ENCODE measurements at places on chromosomes 1 and 21.

DNA sequence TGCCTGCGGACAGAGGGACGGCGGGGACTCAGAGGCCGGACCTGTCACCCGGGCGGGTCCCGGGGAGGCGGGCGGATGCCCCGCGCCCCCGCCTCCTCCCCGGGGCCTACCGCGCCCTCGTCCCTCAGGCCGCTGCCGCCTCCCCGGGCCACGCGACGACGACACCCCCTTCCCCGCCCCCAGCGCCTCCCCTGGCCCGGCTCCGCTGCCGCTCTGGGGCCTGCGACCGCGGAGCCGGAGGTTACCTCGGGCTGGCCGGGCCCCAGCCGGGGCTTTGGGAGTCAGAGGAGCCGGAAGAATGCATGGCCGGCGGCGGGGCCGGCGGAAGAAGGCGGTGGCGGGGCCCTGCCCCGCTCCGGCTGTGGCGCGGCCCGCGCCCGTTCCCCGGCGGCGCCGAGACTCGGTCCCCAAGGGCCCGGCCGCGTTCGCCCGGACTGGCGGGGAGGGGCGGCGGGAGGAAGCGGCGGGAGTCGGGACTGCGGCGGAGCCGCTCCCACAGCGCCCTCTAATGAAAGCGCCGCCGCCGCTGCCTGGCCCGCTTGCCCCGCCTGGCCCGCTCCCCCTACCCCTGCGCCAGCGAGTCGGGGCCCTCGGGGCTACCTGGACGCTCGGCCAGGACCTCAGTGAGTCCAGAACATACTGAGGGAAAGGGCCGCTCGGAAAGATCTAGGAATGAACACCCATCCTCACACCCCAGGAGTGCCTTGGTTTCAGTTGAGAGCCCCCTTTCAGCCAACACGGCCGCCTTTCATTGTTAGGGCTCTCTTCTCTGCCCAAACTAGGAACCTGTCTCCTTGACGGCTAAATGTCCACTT lies at the start of gene LPGAT1:
LPGAT1 (minus strand) TSS at position 436 of the 815 bp plus-strand sequence. CDS start 1,467 bp downstream, outside the sequence.
- peak; percentile 92 for DNase-seq

DNA sequence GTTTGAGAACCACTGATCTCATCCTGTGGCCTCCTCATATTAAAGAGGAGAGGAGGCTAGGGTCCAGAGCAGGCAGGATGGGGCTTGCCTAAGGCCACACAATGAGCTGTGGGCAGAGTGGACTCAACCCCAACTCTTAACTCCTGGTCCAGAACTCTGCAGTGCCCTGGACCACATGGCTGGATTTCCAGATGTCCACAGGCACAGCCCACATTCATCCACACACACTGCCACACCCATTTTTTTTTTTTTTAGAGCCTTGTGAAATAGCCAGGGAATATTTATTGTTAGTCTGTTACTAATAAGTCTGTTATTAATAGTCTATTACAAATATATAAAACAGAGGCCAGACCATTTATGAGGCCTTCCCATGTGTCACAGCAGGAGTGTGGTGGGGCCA lies 192.2 kb downstream of the TRABD2B start:
- DNase-seq = no peak

DNA sequence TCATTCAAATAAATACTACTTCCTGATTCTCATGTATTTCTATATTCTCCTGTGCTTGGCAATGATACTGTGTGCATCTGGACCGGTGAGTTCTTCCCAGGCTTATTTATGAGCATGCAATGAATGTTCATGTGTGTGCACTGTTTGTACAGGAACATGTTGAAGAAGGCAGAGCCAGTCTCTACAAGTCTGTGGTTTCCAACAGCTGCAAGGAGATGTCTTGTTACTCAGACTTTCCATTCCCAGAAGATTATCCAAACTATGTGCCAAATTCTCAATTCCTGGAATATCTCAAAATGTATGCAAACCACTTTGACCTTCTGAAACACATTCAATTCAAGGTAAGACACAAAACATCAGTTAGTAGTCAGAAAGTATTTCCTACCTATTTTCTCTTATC lies 19.1 kb downstream of the FMO1 start:
- no peak for DNase-seq

- DNase-seq = no peak
Measured at GRCh38 chr21:41966041-41966833, 12.4 kb upstream of the C2CD2 start.

- no peak for DNase-seq
Measured at GRCh38 chr1:100860397-100860991, 34.1 kb downstream of the EXTL2 start.

DNA sequence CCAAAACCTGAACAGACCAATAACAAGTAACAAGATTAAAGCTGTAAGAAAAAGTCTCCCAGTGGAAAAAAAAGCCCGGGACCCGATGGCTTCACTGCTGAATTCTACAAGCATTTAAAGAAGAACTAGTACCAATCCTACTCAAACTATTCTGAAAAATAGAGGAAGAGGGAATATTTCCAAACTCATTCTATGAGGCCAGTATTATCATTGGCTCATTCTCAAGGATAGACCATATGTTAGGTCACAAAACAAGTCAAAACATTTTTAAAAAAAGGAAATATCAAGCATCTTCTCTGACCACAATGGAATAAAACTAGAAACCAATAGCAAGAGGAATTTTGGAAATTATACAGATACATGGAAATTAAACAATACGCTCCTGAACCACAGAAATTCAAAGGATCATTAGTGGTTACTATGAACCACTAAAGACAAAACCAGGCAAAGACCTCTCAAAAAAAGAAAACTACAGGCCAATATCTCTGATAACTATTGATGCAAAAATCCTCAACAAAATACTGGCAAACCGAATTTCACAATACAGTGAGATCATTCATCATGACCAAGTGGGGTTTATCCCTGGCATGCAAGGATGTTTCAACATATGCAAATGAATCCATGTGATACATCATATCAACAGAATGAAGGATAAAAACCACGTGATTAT lies 13.9 kb upstream of the IL20 start:
- no peak for DNase-seq

DNA sequence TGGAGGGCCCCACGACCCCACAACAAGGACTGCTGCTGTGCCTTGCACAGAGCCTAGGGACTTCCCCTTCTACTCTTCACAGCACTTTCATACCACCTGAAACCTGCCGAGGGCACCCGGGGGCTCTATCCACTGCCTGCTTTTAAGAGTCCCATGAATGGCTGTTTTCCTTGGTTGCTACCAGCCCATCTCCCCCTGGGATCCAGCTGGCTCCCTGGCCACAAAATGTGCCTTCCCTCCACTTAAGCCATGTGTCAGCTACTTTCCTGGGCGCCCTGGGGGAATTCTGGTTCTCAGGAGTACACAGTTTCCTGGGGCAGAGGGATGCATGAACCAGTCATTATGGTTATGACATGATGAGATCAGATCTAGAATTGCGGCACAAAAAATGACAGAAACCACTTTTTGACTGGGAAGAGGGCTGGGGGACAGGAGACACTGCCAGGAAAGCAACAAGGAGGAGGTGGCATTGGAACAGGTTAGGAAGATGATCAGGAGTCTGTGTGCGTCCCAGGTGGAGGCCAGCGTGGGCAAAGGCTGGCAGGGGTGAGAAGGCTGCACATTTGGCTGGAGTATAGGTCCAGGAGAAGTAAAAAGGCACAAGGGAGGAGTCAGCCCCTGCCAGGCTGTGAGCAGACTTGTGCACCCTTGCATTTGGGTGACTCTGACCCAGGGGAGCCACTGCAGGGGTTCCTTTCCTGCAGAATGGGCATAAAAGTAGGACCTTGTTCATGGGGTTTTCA lies 3.2 kb upstream of the TNFRSF8 start:
- DNase-seq = no peak
